ENCODE measurements at places on chromosomes 7 and 10.

DNA sequence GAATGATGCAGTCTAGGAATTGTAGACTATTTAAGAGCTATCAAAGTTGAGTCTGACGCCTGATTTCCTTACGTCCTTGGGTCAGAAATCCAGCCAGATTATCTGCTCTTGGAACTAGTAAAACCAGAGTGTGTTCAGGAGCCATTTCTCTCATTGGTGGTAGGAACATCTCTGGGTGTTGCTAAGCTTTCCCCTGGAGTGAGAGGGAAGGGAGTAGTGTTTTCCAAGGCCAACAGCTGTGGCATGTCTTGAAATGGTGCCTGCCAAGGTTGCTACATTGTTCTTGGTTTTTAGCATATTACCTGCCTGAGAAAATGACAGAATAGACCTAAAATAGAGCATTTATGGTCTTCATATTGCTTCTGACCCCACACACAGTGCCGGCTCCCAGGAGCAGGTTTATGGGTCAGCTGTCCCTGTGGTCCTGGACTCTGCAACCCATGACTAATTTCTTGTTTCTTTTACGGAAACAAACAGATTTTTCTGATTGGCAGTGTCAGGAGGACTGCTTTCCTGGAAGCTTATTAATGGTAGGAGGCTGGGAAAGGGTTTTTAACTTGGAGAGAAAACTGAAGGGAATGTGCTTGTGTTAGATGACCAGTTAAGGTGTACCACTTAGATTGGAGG lies 17.5 kb downstream of the GBF1 start:
- no peak for ATAC-seq

DNA sequence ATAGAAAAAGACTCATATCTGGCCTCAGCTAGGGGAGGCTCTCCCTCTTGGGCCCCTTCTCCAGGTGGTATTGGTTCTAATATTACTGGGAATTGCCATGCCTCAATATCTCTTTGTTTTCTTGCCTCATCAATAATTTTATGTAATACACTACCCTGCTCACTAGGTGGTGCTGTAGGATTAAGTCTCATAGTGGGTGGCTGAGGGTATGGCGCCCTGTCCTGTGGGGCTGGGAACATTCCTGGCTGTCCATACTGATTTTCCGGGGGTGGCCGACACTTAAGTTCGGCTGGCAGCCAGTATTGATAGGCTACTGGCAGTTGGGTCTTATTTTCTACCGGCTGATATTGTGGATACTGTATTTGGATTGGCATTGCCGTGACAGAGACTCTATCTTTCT lies 9.0 kb upstream of the TAS2R3 start:
- no peak for ATAC-seq

- ATAC-seq: no peak
Observed at GRCh38 chr10:48549236-48549635, 55.6 kb downstream of the ARHGAP22 start.

GRCh38 chr10:58701405-58702135 lies 188.9 kb downstream of the BICC1 start:
- ATAC-seq: no peak

GRCh38 chr10:79073784-79074432 lies 5.1 kb downstream of the ZMIZ1 start:
- ATAC-seq: no peak

Measured in activated T-helper 17 cell treated with anti-CD3 and anti-CD28 coated beads, Interleukin-2, amount 50 U/mL, for 72 hours (primary cell).